ENCODE measurements at places on chromosomes 6 and 20.

DNA sequence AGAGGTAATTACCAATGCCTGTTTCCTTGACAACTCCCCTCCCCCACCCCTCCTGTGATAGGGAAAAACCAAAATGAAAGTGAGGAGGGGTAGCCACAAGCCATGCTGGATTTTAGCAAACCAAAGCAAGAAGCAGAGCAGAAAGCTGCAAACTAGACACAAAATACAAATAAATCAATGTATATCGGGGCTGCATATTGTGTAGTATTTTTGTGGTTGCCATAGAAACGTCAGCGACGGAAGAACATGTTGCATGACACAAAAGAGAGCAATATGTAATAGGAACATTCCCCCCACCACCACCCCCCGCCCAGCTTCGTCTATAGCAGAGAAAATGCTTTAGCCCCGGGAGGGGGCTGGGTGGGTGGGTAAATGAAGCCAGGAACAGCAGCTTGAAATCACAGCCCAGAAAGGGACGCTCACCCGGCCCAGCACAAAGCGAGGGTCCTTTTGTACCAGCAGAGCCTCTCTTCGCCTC, 548 bp downstream of the AGPAT4 start:
- DNase-seq: no peak

DNA sequence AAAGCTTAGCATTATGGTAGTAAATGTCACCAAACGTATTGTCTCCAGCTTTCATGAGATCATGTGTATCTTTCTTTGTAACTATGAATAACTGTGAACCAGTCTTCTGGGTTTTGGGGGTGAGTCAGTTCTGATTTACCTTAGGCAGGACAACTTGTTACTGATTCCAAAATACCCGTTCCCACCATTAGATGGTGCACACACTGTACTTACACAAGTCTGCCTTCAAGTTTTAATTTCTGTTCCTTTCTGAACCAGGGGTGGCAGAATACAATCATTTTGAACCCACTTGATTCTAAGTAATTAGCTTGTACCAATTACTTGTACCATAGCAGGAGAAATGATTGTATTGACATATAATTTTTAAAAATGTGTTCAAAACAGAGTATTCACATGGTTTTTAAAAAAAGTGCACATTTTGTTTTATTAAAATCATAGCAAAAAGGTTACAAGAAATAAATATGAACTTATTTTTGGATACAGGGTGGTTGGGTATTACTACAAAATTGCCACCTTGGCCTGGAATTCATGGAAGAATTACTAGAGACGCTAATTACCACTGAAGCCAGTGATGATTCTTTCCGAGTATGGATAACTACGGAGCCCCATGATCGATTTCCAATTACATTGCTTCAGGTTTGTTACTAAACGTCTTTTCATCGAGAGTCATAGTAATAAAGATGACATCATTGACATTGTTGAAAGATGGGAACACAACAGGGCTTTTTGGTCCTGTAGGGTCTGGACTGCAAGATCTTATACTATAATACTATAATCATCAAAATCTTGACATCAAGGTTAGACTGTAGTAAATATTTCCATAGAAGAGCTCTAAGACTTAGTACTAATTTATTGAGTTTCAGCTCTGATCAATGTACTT, 75.2 kb upstream of the GLP1R start:
- no peak for DNase-seq

DNA sequence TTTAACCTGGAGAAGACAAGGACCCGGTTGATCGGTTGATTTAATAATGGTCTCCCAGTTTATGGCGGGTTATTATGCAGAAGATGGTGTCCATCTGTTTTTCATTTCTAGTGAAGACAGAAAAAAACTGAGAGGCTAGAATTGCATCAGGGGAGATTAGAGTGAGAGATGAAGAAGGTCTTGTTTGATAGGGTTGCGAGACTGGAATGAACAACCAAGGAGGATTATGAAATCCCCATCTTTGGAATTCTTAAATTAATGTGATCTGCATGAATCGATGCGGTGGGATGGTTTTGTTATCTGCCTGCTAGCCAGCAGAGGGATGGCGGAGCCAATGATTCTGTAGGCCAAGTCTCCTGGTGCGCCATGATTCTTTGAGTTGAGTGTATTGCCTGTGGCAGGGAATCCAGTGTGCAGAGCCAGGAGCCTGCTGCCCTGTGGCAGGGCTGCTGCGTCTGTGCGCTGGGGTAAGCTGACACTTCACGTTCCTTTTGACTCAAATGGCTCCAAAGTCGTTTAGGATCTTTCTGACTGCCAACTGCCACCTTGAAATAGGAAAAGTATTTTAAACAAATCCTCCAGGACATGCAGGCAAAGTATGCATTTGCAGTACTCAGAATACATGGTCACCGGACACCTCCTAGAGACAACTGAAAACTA, 200.1 kb downstream of the CLIC5 start:
- DNase-seq: no peak

- DNase-seq: no peak
These were observed 4.6 kb upstream of the DST start for GRCh38 chr6:56647172-56647762.

- no peak for DNase-seq
These were observed 42.3 kb downstream of the UNC5CL start for GRCh38 chr6:40996591-40997233.

All from stimulated activated CD8-positive, alpha-beta memory T cell treated with anti-CD3 and anti-CD28 coated beads, Interleukin-4, amount 100 ng/mL, for 4 hours (primary cell).